ENCODE measurements at places on chromosomes 4 and X.
A peak's percentile ranks its signal among the peaks of the same experiment; 100 is the strongest.

- no peak for DNase-seq
Observed at GRCh38 chrX:72117636-72118210, 14.0 kb downstream of the RTL5 start.

DNA sequence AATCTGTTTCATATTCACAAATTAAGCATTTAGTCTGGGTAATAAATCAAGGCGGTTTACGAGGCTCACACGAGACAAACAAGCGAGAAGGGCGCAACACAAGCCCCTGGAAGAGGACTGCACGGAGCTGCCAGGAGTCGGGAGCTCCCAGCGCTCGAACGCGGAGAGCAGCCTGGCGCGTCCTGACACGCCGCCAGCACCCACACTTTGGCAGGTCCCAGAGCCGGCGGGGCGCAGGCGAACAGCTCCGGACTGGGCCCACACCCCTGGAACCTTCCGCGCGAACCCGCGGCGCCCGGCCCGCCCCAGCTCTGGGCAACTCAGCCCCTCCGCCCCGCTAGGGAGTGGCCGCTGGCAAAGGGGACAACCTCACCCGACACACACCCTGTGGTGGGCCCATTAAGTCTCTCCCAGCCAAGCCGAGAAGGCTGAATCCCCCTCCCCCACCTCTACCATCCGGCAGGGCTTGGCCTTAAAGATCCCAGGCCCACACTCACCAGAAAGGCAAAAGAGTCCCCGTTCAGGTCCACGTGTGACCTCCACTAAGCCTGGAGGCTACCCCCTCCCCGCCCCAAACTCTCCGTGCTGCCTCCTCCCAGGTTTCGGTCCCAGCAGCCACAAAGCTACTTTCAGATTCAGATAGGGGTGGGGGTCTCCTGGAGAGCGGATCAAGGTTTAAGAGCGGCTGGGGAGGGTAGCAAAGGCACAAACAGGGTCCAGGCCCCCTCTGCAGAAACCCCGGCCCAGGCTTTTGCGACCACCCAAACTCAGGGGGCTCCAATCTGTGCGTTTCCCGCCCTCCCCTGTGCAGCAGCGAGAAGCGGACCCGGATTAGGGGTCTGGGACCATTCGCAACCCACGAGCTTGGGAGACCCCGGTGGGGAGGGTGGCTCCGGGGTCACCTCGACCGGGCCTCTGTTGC lies 47.5 kb upstream of the BCOR start:
- DNase-seq = no peak

DNA sequence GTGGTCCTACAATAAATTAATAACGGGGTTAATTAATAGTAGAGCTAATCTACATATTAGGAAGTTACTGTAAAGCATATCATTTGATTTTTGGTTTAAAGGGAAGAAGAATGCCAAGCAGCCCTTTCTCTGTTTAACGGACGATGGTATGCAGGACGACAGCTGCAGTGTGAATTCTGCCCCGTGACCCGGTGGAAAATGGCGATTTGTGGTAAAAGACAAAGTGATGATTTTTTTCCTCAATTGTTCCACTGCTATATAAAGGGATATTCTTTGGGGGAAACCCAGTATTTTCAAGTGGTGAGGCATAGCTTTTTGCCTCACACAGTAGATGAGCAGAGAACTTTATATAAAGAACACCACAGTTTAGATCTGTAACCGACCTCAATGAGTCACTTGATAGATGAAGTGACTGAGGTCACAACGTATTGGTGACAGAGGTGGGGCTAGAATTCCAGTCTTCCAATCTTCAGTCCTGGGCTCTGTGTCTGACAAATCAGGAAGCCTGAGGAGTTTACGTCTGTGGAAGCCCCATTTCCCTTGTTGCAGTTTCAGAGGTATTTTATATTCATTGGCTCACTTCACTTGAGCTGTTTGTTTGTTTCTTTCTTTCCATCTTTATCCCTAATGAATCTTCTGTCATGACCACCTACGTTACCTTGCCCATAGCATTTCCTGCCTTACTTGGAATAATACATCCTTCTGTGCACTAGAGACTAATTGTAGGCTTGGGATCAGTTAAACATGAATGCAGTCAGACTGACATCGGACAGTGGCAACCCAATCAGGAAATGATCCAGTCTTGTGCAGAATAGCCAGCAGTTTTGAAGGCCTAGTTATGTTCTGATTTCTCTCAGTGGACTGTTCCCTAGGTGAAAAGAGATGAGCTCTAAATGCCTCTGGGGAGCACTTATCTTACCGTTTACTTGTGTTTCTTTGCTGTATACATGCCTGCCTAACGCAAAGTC lies 30.1 kb downstream of the ZRSR2 start:
- DNase-seq = no peak

DNA sequence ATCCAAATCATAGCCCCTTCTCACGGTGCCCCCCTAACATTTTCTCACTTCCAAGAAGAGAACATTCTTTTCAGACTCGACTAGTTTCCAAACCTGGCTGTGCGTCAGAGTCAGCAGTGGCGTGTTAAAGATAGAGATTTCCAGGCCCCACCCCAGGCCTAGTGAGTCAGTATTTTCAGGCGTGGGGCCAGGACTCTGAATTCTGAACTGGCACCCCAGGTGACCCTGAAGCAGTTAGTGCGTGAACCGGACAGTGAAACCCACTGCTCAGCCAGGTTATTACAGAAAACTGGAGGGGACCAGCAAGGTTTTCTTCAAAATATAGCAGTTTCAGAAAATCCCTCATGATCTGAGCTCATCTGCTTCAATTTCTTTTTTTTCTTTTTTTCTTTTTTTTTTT lies 35.0 kb upstream of the BCOR start:
- DNase-seq = peak; percentile 84

DNA sequence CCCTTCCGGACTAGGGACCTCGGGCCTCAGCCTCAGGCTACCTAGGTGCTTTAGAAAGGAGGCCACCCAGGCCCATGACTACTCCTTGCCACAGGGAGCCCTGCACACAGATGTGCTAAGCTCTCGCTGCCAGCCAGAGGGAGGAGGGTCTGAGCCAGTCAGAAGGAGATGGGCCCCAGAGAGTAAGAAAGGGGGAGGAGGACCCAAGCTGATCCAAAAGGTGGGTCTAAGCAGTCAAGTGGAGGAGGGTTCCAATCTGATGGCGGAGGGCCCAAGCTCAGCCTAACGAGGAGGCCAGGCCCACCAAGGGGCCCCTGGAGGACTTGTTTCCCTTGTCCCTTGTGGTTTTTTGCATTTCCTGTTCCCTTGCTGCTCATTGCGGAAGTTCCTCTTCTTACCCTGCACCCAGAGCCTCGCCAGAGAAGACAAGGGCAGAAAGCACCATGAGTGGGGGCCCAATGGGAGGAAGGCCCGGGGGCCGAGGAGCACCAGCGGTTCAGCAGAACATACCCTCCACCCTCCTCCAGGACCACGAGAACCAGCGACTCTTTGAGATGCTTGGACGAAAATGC lies at the start of gene WAS:
TSS of gene WAS (plus strand) at position 389 of the 572 bp plus-strand sequence. CDS start at position 444, 55 bp downstream.
- DNase-seq = no peak

- no peak for DNase-seq
Observed at GRCh38 chrX:109187473-109188168, 294.3 kb downstream of the GUCY2F start.

DNA sequence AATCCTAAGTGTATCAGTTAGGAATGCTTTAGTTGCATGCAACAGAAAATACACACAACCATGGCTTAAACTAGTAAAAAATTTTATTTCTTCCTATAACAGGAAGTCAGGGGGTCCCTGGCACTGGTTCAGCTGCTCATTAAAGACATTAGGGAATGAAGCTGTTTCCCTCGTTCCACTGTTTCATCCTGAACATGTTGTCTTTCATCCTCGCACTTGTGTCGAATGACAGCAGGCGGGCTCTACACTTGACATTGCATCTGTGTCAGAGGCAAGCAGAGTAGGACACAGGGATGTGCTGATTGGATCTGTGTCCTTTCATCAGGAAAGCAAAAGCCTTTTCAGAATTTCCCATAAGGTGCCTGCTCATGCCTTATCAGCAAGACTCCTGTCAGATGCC lies 22.8 kb upstream of the C1QTNF7 start:
- DNase-seq = no peak

- no peak for DNase-seq
Observed at GRCh38 chrX:108216405-108216804, 124.8 kb downstream of the ATG4A start.

GRCh38 chr4:113593400-113594230 lies 167.9 kb downstream of the CAMK2D start:
- no peak for DNase-seq

DNA sequence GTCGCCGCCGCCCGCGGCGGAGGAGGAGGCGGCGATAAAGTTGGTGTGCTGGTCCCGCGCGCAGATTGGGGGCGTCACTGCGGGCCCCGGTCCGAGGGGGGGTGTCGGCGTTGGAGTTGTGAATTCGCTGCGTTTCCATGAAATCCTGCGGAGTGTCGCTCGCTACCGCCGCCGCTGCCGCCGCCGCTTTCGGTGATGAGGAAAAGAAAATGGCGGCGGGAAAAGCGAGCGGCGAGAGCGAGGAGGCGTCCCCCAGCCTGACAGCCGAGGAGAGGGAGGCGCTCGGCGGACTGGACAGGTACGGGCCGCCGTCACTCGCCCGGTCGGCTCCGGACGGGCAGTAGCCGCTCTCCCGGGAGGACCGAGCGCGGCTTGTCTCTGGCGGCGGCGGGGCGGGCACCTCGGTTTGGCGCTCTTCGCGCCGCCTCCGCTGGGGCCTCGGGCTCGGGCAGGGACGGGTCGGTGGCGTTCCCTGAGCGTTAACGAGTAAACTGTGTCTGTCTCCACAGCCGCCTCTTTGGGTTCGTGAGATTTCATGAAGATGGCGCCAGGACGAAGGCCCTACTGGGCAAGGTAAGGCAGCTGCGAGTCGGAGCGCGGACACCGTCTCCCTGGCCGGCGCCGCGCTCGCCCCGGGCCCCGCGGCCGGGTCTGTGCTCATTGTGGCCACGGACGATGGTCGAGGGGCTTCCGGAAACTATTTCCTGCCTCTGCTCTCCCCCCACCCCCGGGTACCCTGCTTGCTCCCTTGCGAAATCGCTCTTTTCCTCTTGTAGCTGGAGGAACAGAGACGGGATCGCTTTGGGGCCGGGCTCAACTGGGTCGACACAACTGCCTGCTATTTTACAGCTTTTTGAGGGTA lies 658 bp downstream of the KDM6A start:
- peak; percentile 51 for DNase-seq

DNA sequence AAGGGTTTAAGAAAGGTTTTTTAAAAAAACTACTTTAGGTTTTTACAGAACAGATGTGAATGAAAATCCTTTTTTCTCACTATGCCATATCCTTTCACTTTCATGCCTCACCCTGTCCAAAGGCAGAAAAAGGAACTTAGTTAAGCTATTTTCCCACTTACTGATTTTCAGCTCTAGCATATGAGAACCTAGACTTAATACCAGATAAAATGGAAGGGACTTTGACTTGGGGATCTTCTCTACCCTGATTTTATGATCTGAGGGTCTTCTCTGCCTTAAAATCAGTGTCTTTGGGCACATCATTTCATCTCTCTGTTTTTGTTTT lies 42.4 kb downstream of the FNIP2 start:
- no peak for DNase-seq

- no peak for DNase-seq
Observed at GRCh38 chrX:56281789-56282188, 49.6 kb downstream of the KLF8 start.

DNA sequence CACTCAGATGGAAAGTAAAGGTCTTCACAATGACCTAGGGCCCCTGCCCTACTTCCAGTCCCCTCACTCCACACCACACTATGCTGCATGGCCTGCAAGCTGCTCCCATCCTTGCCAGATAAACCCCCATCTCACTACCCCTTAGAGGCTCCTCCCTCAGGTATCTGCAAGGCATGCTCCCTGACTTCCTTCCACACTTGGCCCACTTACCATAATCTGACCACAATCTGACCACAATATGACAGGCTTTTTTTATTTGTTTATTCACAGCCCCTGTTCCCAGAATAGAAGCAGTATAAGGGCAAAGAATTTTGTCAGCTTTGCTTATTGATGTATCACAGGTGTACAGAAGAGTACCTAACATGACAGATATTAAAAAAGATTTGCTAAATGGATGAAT lies 124.7 kb downstream of the CAMK2D start:
- peak; percentile 64 for DNase-seq

DNA sequence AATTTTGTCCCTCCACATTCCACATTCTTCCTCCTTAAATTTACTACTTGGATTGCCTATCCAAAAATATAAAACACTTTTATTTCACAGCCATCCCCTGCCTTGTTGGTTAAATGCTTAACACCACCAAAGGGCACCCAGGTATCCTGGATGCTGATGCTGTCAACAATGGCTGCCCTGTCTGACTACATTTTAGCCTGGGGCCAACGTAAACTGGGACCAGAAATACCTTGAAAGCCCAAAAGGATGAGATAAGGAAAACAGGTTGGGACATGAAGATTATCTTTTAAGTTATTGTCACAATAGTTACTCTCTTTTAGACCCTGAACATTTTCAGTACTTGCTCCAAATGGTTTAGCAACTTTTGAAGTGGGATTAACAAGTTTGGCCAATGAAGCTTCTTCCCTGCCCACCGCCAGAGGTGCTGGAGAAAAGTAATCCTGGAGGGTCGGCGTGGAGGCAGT lies 775 bp upstream of the YIPF6 start:
- no peak for DNase-seq

DNA sequence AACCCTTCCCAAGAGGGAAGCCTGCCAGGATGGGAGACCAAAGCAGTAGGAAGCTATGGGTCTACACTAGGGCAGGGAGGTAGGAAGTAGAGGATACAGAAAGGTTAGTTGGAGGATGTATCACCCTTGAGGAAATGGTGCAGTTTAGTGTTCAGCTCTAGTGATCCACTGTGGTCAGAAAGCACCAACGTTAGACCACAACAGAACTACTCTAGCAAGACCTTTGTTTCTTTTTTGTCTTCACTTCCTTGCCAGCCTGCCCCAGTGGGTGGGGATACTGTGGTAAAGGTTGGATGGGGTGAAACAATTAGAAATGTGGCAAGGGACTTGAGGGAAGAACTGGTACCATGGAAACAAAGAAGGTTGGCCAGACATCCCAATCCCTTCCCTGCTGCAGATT lies 83.3 kb downstream of the DDIT4L start:
- no peak for DNase-seq

- no peak for DNase-seq
Observed at GRCh38 chr4:54172156-54172555, 56.9 kb upstream of the PDGFRA start.

DNA sequence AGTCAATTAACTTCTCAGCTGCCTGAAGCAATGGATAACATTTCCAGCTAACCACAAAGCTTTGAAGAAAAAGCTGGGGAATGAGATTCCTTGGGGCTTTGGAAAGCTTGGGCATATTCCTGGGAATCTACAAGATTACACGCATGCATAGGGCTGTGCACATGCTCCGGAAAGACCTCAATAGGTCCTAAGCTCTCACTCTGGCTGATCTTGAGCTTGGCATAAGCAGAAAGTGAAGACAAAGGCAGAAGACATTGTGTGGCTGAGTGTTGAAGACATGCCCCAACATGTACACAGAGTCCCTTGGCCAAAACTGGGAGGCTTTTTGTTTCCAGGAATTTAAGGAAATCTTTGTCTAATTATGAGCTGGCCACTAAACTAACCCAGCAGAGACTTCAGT lies 31.2 kb downstream of the ATG4A start:
- DNase-seq = no peak

- no peak for DNase-seq
Observed at GRCh38 chrX:45571453-45571852, 370.8 kb upstream of the DIPK2B start.
